ENCODE measurements at places on chromosomes 7 and 10. TPM values are rescaled to one million over a fixed set of nuclear protein-coding genes. Genes with fewer than 3 reads are reported as not detected.
A peak's percentile ranks its signal among the peaks of the same experiment; 100 is the strongest.

The WNT8B gene
- total RNA-seq = not detected

The HOXA3 gene
- total RNA-seq = 2.4 TPM

The CDK13 gene
- 78.1 TPM for total RNA-seq

The SERPINE1 gene
- 399 TPM for total RNA-seq

The PTER gene
- total RNA-seq = 7.5 TPM

The ZNF239 gene
- total RNA-seq = 0.51 TPM

The ZNF800 gene
- total RNA-seq = 15.2 TPM

The SPDYE18 gene
- not detected for total RNA-seq

The PRDX3 gene
- total RNA-seq = 231 TPM

The AQP1 gene
- total RNA-seq = 147 TPM

The INA gene
- 0.14 TPM for total RNA-seq

DNA sequence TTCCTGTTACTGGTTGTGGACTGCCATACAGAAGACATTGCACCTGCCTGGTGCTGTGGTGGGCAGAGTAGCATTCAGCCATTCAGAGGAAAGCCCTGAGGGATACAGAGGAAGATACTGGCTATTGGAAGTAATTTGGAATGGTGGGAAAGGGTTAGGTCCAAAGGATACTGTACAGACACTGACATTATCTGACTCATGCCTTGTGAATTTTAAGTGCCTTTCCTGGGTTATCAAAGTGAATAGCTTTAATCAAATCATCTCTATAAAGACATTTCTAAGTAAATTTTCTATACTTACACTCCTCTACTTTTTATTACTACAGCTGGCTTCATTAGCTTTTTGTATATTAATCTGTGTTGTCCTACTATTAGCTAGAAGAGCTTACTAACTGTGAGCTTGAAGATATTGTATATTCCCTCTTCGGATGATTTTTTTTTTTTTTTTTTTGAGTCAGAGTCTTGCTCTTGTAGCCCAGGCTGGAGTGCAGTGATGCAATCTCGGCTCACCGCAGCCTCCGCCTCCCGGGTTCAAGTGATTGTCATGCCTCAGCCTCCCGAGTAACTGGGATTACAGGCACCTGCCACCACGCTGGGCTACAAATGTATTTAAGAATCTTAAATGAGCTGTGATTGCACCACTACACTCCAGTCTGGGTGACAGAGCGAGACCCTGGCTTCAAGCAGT, 186.5 kb downstream of the ADK start:
- peak; percentile 13 for DNase-seq

DNA sequence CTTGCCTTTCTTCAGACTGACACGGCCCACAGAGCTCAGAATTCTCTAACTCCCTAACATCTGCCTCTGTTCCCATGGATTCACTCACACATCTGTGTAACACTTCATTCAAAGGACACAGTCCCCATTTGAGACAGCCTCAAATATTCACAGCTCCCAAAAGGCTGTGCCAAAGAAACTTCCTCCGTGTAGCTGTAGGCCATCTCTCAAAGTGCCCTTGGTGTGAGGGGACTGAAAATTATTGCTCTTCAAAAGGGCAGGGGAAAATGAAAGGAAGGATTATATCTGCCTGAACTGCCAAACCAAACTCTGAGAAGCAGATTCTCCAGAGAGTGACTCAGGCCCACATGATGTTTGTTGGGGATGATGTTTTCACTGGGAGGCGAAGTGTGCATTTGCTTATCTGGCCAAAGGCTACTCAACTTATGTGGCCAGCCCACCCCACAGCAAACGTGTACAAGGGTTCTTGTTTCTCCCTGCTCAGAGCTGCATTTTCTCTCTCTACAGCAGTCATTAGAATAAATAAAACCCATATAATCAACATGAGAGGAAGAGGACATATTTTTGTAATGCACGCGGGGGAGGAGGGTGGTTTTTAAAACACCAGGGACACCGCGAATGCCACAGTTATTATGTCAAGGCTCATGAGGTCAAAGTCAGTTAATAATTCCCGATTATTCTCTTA, 302.4 kb upstream of the NFE2L3 start:
- DNase-seq = no peak

DNA sequence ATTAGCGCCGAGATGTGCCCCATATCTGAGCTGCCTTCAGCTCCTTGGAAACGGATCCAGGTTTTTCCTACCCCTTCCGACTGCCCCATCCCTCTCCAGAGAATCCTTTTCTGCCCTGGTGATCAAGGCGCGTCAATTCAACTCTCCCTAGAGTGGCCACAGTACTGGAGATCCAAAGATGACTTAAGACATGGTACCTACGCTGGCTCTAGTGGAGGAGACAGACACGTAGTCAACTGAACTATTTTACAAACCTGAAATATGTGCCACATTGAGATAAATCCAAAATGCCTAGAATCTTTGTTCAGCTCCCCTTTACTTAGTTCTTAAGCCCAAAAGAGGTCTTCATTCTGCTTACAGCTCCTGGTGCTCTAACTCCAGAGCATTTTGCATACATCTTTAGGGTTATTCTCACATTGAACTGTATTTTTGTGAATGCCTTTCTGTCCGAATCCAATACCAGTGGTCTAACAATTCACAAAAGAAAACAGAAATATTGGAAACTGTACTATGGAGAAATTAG, 444 bp upstream of the TNPO3 start:
- DNase-seq = no peak

DNA sequence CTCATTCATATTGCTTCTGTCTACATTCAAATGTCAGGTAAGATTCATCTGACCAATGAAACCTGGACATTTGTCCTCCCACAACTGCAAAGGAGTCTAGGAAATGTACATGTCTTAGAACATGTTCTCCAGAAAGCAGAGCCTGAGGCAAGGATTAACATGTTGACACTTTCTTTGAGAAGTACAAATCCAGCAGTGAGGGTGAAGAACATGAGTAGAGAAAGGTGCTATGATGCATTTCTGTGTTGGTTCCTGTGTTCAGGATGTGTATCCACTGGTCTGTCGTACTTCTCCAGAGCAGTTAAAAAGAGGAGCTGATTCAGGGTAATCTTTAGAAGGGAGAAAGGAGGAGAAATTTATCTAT, 146.0 kb upstream of the AGR3 start:
- DNase-seq = no peak

DNA sequence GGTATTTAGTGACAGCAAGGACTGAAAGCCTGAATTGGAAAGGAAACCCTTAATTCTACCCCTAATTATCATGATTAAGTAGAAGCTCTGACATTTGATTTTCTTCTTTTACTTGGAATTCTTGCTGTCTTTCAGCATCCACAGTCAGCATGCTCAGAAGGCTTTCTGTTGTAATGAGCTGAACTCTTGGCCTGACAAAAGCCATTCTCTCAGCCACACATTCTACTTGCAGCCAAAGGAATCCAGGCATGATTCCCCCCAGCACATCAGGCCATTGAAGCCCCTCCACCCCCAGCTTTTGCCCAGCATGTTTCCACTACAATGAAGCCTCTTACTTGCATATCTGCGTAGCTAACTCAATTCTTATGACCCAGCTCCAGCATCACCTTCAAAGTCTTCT, 94.3 kb upstream of the FRMD4A start:
- no peak for DNase-seq

DNA sequence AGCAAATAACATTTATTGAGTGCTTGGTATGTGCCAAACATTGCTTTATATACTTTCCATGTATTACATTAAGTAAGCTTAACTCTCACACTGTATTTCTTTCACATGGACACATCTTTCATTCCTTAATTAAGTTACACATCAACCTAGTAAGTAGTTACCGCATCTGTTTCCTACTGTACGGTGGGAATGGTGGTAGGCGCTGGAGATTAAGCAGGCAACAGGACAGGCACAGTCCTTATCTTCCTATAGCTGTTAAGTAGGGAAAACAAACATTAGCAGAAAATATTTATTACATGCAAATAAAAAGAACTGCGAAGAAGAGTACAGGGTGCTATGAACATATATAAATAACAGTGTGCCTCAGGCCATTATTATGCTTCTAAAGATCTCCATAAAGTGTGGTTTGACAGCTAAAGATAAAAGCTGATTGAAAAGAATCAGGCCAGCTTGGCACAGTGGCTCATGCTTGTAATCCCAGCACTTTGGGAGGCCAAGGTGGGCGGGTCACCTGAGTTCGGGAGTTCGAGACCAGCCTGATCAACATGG, 105.0 kb downstream of the SUGCT start:
- DNase-seq = no peak

GRCh38 chr7:35025369-35025870, 11.9 kb downstream of the DPY19L1 start:
- DNase-seq = no peak

DNA sequence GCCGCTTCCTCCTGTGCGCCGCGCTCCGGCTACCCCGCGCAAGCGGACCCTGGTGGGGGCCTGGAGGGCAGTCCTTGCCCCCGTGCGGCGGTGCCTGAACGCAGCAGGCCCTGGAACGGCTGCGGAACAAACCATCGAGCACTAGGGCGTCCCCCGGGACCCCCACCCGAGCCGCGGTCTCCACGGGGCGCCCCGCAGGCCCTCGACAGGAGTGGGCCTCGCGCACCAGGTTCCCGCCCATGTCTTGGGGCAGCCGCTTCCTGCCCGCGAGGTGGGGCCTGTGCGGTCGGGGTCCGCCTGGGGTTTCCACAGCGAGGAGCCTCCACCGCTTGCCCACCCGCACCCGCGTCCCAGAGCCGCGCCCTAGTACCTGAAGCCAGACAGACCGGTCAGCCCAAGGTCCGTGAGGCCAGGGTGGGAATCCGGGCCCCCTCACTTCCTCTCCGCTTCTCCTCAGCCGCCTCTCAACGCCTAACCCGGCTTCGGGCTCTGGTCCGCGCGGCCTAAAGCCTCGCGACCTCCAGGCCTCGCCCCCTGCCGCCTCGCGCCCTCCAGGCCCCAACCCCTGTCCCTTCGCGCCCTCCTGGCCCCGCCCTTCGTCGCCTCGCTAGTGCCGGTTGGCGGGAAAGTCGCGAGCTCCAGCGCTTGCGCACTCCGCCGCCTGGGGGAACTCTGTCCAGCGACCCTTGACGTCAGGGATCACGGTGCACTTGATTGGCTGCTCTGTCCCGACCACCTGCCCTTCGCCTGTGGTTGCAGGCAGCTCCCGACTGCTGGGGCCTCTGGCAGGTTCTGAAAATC, 7.0 kb upstream of the GBX1 start:
- DNase-seq = peak; percentile 69

DNA sequence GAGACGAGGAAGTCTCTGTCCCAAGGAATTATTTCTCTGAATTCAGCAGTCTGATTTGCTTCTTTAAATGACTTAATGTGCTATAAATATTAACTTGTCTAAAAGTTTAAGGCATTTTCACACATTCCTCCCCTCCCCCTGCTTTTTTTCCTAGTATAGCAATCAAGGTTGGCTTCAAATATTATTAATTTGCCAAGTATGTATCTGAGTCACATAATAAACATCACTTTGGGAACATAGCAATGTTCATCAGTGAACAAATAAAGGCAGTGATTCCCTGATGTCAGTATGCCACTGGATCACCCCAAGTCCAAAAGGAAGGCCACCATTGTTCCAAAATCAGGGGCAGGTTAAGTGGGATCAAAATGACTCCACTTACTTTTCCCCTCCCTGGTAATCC, 40.5 kb downstream of the PDE6C start:
- peak; percentile 13 for DNase-seq

GRCh38 chr10:62082729-62083411, 181.4 kb downstream of the ARID5B start:
- DNase-seq = peak; percentile 90

- DNase-seq = no peak
Observed at GRCh38 chr7:121195874-121196273, 132.9 kb upstream of the WNT16 start.

DNA sequence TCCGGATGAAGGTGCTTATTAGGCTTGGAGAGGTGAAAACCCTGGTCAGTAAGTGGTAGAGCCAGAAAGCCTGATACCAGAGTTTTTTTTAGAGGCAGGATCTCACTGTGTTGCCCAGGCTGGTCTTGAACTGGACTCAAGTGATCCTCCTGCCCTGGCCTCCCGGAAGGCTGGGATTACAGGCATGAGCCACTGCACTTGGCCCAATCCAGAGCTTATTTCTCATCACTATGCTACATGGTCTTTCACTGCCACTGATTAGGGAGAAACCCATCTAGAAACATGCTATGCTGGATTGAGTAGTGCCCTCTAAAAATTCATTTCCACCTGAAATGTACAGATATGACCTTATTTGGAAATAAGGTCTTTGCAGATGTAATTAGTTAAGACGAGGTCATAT, 28.4 kb upstream of the GJD4 start:
- no peak for DNase-seq

GRCh38 chr10:88389456-88389855, 193.7 kb downstream of the RNLS start:
- DNase-seq = peak; percentile 74

GRCh38 chr7:31076641-31077310, 24.7 kb downstream of the ADCYAP1R1 start:
- no peak for DNase-seq

- DNase-seq = peak; percentile 55
Observed at GRCh38 chr7:85185424-85186082, 1.3 kb downstream of the SEMA3D start.

GRCh38 chr7:105137898-105138297, 123.9 kb downstream of the KMT2E start:
- no peak for DNase-seq

GRCh38 chr10:109275960-109276359, 647.4 kb downstream of the XPNPEP1 start:
- DNase-seq = no peak

DNA sequence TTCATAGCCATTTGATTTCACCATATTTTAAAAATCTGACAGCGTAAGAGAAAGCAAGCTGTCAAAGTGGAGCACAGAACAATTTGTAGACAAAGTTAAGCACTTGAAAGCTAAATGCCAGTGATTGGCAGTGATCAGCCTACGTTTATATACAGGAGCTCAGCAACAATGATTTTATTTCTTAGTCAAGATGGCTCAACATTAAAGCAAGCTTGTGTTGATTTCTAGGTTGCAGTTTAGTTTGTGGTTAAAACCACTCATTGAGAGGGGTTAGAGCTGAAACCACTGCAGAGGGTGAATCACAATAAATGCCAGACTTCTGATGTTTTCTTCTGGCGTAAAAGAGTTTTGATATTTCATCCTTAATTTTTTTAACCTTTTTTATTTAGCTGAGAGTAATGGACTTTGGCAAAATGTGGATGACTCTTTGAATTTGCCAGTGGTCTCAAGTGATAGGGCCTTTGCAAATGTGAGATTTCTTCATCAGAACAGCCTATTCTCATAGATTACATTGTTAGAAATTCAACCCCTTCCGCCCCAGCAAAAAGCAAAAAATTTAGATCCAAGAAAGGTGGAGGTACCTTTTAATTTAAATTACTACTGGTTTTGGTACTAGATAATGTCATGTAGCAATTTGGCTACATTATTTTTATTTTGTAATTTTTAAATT, 73.8 kb downstream of the SHOC2 start:
- DNase-seq = no peak

DNA sequence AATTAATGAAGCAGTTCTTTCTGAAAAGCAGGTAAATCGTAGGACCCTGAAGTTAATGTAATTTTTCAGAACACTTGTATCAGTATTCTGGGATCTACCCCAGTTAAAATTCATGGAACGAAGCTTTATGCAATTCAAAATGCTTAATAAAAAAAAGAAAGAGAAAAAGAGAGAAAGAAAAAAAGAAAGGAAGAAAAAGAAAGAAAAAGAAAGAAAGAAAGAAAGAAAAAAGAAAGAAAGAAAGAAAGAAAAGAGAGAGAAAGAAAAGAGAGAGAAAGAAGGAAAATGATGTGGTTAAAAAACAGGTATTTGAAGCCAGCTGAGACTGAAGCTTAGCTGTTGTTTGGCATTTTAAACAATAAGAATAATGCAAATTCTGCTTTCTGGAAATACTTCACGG, 427.4 kb upstream of the AKR1E2 start:
- no peak for DNase-seq

Data from dermis blood vessel endothelial cell (primary cell).